ENCODE measurements at places on chromosomes 12 and 14.

GRCh38 chr12:89859508-89860220, 151.0 kb upstream of the ATP2B1 start:
- no peak for DNase-seq

DNA sequence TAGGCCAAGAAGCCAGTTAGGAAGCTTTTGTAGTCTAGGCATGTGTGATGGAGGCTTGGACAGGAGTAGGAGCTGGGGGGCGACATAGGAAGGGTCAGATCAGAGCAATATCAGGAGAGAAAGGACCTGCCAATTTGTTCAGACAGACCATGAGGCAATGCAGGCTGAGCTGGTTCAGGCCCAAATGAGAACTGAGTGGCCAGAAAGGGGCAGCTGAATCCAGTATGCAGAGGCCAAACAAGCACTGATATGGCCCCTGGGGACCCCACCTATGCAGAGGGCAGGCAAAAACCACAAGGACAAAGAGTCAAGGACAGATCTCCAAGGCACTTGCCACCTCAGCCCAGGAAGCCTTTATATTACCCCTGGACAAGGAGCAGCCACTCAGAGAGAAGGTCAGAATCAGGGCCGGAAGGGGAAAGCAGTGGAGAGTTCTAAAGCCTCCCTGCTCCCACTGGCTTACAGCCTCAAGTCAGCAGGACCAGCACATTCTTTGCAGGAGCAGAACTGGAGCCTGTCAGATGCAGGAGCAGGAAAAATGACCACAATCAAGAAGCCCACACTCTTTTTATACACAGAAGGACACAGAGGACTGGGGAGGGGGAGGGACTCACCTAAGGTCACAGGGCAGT, 37.2 kb downstream of the CLMN start:
- DNase-seq: no peak

DNA sequence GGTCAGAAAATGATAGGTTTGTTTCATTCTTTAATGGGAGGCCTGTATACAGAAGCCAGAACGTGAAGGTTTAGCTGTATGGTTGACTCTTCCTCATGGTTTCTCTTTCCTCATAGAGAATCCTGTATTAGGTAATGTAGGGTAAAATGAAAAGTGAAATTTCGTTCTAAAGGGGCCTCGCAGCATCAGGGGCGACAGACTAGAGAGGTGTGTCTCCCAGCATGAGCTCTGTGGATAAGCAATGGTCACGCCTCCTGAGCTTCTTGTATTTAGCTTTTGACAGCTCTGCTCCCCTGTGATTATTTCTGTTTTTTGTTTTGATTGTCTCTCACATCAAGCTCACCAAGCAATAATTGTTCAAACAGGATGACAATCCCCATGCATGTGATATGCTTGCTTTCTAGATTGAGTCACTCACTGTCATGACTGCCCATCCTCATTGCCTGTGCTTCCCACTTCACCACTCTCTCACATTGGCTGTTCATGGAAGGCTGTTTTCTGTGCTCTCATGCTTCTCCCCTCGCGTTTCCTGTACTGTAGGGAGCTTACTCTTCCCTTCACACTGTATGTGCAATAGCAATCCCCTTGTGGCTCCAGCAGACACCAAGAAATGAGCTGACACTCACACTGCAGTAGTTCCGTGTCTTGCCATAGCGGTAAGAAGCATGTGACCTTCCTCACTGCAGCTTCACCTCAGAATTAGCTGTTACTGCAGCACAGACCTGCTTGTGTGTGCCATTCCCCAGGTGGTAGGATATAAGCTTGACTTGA, 44.0 kb downstream of the RAD52 start:
- no peak for DNase-seq

- DNase-seq: no peak
These were observed 199.5 kb upstream of the PLEKHG7 start for GRCh38 chr12:92503029-92503931.

- peak; percentile 40 for DNase-seq
These were observed 3.6 kb downstream of the SMARCD1 start for GRCh38 chr12:50088577-50089335.

DNA sequence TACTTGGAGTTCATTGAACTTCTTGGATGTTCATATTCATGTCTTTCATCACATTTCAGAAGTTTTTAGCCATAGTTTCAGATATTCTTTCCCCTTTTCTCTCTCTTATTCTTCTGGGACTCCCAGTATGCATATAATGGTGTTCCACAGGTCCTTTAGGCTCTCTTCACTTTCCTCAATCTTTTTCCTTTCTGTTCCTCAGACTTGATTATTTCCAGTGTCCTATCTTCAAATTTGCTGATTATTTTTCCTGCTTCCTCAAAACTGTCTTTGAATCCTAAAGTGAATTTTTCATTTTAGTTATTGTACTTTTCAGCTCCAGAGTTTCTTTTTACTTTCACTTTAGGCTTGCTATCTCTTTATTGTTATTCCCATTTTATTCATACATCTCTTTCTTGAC, 8.8 kb upstream of the ZFP36L1 start:
- no peak for DNase-seq

DNA sequence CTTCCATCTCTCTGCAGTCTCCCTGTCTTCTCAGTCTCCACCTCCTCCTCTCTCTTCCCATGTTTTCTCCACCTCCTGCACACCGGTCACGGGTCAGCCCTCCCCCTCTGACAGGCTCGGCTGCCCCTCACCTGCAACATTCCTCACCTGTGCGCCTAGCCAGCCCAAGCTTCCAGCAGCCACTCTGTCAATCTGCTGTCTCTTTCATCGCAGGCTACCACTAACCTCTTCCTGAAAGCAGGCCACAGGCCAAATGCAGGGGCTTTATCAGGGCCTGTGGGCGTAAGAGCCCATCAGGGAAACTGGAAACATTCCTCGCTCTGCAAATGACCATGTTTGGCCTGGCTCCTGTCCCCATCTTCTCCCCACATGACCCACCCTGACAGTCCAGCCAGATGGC, 34.5 kb downstream of the CMKLR1 start:
- DNase-seq: no peak

GRCh38 chr14:103315941-103316340, 18.1 kb upstream of the EIF5 start:
- DNase-seq: no peak

DNA sequence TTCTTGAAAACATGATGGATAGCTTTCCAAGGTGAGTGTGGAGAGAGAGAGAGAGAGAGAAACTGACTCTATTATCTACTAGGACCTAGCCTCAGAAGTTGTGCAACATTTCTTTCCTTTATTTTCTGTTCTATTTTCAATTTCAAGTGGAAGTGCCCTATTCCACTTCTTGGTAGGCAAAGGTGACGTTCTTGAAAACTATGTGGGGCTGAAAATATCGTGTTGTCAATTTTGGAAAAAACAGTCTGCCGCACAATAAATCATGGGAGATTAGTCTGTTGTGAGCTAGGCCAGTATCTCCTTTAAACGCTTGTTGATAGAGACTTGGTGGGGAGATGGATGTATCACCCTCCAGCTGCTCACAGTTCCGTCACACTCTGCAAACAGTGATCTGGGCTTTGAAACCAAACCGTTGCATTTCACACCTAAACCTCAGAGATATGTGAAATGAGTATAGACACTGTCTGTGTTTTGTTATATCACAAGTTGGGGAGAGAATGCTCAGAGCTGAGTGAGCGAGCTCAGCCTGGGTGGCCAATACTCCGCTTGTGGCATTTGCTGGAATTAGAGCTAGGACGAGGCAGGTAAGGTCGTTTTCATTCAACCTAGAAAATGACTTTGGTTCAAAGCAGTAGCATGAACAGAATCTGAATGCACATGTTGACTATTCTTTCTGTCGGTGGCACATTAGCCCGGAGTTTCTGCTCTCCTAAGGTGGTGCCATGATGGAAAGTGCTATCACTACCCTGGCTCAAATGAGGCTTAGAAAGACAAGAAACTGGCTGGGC, 75.1 kb upstream of the ST8SIA1 start:
- DNase-seq: peak; percentile 18

GRCh38 chr14:64612021-64612380, 62.2 kb downstream of the PPP1R36 start:
- DNase-seq: no peak

DNA sequence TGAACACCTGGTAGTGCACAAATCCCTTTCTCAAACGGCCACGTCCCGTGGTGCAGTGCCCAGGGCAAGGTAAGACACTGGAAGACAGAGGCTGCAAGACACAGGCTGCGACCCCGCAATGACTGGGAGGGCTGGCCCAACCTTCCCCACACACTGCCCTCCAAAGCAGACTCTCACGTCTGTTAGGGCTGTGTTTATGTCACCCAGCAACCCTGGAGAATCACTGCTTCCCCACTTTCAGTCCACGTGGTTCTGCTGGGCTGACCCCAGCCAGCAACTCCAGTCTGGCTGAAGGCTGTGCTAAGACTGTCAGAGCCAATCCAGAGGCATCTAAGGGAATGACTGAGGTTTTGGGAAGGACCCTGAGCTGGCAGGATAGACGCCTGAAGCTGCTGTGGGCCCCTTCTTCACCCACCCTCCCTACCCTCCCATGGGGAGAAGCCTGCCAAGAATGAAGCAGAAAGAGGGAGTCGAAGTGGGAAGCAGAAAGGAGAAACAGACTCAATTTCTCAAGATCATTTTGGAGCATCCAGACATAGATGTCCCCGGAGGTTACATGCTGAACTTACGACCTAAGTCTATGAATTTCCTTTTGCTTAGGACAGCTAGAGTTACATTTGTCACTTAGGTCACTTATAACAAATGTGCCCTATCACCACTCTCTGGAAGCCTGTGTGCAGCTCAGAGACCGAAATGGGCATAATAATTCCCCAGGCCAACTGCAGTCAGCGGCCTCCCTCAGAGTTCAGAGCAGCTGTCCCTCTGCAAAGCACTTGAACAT, 11.7 kb downstream of the KDM2B start:
- no peak for DNase-seq

DNA sequence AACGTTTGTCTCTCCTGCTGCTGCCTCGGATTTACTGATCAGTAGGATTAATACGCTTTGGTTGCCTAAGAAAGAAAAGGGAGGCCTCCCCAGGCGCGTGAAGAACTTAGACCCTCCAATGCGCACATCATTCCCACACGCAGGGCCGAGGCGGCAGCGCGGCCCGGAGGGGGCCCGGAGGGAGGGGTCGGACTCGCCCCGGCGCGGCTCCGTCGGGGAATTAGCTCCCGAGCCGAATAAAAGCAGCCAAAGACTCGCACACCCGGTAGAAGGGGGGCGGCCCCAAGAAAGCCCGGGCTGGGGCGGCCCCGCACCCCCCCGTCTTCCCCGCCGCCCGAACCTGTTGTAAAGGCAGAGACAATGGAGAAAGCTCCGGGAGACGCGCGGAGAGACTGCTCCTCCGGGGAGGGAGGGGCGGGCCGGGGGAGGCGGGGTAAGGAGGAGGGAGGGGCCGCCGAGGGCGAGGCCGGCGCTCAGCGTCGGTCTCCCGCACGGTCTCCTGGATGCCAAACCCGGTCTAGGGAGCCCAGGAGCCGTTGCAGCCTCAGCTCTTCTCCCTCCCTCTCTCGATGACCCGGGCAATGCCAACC, at the start of gene NELL2:
TSS of gene NELL2 (minus strand) at position 362 of the 590 bp plus-strand sequence. CDS start 446 bp downstream, outside the sequence.
- DNase-seq: peak; percentile 48

- DNase-seq: no peak
These were observed 84.4 kb downstream of the C2CD5 start for GRCh38 chr12:22459838-22460490.

DNA sequence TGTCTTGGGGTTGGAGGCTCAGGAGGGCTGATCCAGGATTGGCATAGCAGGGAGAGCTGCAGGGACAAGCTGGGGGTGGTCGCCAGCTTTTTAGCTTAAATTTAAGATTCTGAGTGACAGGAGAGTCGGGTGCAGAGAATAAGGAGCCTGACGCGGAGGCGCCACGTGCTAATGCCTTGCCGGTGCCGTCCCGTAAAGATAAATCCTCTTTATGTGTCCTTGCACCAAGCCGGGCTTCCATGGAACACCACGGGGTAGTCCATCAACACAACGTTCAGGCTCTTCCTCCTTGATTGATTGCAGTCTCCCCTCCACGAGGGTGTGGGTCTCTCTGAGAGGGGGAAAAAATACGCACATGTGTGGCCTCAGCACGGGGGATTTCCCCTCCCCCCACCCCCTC, 3.9 kb downstream of the DLK1 start:
- DNase-seq: no peak

GRCh38 chr12:3617565-3617964, 126.6 kb downstream of the PRMT8 start:
- DNase-seq: no peak

DNA sequence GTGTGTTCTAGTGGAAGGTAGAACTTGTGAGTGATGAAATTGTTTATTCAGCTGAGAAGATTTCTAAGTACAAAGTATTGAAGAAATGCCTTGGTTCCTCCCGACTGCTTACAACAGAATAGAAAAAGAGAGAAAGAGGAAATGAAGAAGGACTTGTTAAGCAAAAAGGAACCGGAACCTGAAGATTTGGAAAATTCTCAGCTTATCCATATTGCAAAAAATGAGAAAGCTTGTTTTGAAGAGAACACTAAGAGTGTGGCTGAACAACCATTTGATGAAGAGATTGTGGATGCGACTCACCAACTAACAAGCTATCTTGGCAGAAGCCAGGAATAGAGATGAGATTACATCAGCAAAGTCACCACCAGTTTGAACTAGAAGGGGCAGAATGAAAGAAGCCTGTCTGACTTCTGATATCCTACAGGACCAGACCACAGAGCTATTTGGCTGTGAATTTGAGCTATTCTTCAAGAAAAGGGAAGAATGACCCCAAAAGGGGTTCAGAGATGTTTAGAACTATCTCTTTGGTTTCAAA, 15.1 kb downstream of the NDUFA9 start:
- DNase-seq: no peak

GRCh38 chr12:98951406-98951805, 306.3 kb downstream of the APAF1 start:
- no peak for DNase-seq

GRCh38 chr12:30925607-30926242, 823 bp upstream of the TSPAN11 start:
- no peak for DNase-seq

DNA sequence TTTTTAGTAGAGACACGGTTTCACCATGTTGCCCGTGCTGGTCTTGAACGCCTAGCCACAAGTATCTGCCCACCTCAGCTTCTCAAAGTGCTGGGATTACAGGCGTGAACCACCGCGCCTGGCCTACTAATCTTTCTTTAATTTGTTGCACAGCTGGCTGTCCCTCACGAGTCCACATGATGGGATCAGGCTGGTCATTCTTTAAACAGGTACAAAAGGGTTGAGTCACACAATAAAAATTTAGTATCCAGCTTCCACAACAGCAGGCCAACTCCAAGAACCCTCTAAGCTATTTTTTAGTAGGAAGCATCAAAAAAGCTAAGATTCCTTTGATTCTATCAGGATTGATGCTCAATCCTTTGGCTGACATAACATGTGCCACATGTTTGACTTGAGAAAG, 17.8 kb downstream of the SINHCAF start:
- no peak for DNase-seq

GRCh38 chr12:1830981-1831963, 10.9 kb downstream of the LRTM2 start:
- no peak for DNase-seq
